ENCODE measurements at places on chromosomes 5 and 9. TPM values are rescaled to one million over a fixed set of nuclear protein-coding genes. Genes with fewer than 3 reads are reported as not detected.

DNA sequence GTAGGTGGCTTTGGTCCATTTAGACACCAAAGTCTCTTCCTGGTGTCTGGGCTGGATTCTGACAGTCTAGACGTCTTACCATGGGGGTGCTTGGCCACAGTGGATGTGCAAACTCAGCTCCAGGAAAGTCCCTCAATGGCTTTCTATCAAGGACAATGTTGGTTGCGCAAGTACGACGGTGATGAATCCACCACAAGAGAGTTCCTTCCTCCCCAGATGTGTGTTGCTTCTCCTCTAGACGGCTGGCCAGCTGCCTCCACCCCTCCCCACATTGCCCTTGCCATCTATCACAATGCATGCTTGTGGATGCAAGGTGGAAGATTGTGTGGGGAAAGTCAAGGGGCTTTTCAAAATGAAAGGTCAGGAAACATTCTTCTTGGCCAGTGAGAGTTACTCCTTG is 89.7 kb upstream of the IRX2 start:
- no peak for DNase-seq

The IL5 gene
- not detected for total RNA-seq

GRCh38 chr5:137696481-137696880 is 39.4 kb downstream of the KLHL3 start:
- DNase-seq: peak; percentile 35

The NRARP gene
- total RNA-seq: not detected

DNA sequence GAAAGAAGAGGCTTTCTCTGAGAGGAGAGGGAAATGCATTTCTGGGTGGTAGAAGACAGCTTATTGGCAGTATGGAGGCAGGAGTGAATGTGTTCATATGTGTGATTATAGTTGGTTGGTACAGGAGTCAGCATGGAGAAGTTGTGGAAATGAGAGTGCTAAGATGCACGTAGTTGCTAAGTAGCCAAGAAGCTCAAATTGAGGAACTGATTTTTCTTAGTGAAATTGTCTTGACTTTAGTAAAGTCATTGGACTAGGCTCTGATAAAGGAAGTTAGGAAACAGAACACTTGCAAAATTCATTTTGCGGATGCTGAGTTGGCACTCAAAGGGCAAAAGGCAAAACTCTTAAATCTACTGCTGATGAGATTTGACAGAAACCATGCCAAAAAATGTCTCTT is 158.9 kb upstream of the VCAN start:
- no peak for DNase-seq

GRCh38 chr9:7115606-7116005 is 357.8 kb downstream of the KDM4C start:
- peak; percentile 3 for DNase-seq

The LCN2 gene
- total RNA-seq: not detected

DNA sequence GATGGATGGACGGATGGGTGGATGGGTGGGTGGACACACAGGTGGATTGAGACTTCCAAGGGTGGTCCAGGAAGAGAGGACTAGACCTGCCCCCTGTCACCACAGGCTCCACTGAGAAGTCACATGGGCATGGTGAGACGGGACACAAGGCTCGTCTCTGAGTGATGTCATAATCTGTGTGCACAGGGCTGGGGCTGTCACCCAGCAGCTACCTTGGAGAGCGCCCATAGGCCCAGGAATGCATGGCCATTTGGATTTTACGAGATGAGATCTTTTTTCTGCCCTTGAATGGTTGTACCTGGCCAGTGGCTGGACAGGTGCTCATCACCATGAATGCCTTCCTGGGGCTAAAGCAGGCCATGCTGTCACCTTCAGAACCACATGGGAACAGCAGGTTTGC is 3.1 kb downstream of the OLFM1 start:
- no peak for DNase-seq

The ELOVL7 gene
- total RNA-seq: 8.0 TPM

- DNase-seq: peak; percentile 25
These were observed 36.7 kb upstream of the SLC2A8 start for GRCh38 chr9:127360250-127360649.

The ADAMTS12 gene
- total RNA-seq: 16.7 TPM

DNA sequence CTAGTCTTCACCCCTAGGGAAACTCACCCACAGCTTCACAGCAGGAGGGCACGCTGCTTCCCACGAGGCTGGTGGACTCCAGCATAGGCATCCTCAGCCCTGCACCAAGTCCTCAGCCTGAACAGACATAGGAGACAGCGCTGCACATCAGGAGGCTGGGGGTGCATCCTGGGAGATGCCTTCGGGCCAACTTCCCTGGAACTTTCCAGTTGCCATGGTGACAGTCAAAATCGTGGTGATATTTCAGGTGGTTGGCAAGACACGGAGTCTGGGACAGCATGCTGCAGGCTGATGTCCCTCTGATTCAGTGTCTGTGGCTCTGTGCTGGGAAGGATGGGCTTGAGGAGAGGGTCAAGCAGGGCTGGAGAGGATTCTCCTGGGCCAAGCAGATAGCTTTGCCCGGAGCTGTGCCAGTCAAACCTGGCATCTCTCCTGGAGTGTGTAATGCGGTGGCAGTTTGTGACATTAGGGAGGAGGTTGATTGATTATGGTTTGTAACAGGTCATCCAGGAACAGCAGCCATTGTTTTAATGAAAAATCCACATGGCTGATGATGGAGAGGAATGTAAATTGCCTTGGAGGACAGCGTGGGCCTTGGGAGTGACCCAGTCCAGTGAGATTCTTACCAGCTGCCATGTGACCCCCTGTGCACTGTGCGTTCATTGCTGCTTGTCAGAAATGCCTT is 35.6 kb upstream of the SEMA4D start:
- peak; percentile 71 for DNase-seq

DNA sequence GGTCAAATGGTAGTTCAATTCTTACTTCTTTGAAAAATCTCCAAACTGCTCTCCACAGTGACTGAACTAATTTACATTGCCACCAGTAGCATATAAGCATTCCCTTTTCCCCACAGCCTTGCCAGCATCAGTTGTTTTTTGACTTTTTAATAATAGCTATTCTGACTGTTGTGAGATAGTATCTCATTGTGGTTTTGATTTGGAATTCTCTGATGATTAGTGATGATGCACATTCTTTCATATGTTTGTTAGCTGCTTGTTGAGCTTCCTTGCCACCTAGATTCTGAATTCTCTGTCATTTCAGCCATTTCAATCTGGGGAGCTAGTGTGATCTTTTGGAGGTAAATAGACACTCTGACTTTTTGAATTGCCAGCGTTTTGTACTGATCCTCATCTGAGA is 24.0 kb downstream of the CDK20 start:
- peak; percentile 62 for DNase-seq

DNA sequence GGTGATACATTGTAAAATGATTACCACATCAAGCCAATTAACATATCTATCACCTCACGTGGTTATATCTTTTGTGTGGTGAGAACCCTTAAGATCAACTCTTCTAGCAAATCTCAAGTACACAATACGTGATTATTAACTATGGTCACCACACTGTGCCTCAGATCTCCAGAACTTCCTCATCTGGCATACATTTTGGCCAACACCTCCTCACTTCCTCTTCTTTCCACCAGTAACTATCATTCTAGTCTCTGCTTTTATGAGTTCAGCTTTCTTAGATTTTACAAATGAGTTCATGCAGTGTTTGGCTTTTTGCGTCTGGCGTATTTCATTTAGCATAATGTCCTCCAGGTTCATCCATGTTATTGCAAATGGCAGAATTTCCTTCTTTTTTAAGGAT is 35.8 kb downstream of the PRKACG start:
- DNase-seq: no peak

The SPINK13 gene
- not detected for total RNA-seq

DNA sequence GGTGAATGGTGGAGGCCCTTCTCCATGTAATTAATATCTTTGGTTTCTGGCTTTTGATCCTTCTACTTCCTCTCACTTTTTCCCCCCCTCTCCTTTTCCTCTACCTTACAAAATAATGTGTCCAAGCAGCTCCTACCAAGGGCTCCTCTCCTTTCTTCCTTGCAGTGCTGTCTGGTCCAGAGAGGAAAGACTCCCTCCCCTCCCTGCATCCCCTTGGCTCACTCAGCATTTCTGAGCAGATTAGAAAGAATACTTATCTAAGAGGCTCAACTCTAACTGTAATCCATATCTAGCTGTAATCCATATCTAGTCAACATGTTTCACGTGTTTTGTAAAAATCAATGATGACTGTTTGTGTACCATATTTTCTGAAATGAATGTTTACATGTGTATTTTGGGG is 97.4 kb downstream of the GAPVD1 start:
- DNase-seq: no peak

DNA sequence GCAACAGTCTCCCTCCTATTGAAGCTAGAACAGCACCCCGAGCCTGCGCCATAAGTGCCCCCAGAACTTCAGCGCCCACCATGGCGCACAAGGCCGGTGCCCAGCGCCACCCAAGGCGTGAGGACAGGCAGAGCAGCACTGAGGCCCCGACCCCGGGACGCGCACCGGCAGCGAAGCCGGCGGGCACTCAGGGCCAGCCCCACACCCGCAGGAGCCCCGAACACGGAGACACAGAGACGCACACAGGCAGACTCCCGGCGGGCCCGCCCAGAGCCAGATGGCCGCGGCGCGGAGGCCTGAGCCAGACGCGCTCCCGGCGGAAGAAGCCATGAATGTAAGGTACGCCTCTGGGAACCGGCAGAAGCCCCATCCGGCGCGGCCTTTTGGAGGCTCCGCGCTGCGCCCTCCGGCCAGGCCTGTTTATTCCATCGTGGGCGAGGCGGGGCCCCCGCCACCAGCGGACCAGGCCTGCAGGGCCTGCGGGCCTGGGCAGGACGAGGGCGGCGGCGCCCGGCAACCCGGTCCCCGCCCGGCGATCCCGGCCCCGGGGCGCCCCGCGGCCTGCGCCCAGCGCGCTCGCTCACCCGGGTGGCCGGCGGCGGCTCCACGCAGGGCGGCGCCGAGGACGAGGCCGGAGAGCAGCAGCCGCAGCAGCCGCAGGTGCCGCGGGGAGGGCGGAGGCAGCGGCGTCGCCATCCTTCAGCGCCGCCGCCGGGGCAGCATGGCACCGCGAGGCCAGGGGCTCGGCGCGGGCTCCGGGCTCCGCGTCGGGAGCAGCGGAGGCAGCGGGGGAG is 486 bp downstream of the NPDC1 start:
- DNase-seq: peak; percentile 57

GRCh38 chr5:87899721-87900131 is 368.9 kb downstream of the TMEM161B start:
- DNase-seq: peak; percentile 52

GRCh38 chr5:126383246-126383645 is 40.0 kb upstream of the GRAMD2B start:
- peak; percentile 49 for DNase-seq

All from M059J (cell line).